Right atrium auricular region (tissue), 2 donors: ENCODE measurements at places on chromosomes 12 and 14. TPM values are rescaled to one million over a fixed set of nuclear protein-coding genes. Genes with fewer than 3 reads are reported as not detected.

The NCOR2 gene
- total RNA-seq, result 104 TPM

The RSRC2 gene
- total RNA-seq, result 35.6 TPM

The TRAF3 gene
- total RNA-seq, result 9.1 TPM

The BHLHE41 gene
- 13.4 TPM for total RNA-seq

DNA sequence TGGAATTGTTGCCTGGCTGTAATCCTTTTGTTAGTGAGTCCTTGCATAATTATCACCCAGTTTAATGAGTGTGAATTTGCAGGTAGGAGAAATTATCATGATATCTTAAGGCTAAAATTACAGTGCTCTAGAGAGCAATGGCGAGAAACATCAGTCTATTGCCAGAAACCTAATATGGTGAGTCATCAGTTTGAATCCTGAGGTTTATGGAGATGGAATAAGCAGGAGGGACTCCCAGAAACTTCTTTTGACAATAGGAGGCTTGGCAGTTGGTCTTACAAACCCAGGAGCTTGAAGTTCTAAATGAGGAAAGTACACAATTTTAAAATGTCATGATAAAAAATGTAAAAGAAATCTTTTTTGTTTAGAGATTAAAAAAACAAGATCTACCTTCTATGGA, 31.5 kb upstream of the CRADD start:
- no peaks in the 10 kb centered on the region for H3K27me3 ChIP-seq
- no peaks in the 10 kb centered on the region for H3K36me3 ChIP-seq
- H3K27ac ChIP-seq, result no peak overlapping the region
- no peak for DNase-seq

GRCh38 chr12:111686574-111687105, 787 bp downstream of the ACAD10 start:
- peak overlapping the region; percentile 89 for H3K27ac ChIP-seq
- no peak for DNase-seq
- H3K36me3 ChIP-seq, result peaks cover 14% of the 10 kb centered on the region
- peaks cover 25% of the 10 kb centered on the region for H3K4me1 ChIP-seq
- peak overlapping the region; percentile 99 for H3K4me3 ChIP-seq
- H3K27me3 ChIP-seq, result no peaks in the 10 kb centered on the region

GRCh38 chr12:109277255-109277898, 31.7 kb downstream of the FOXN4 start:
- H3K4me3 ChIP-seq, result no peak overlapping the region
- no peaks in the 10 kb centered on the region for H3K36me3 ChIP-seq
- no peaks in the 10 kb centered on the region for H3K27me3 ChIP-seq
- no peaks in the 10 kb centered on the region for H3K4me1 ChIP-seq
- H3K27ac ChIP-seq, result no peak overlapping the region
- no peak for DNase-seq

The LGMN gene
- 65.6 TPM for total RNA-seq

GRCh38 chr14:53742233-53742620, 214.4 kb downstream of the BMP4 start:
- H3K4me1 ChIP-seq, result no peaks in the 10 kb centered on the region
- no peaks in the 10 kb centered on the region for H3K27me3 ChIP-seq
- H3K4me3 ChIP-seq, result no peak overlapping the region
- no peak overlapping the region for H3K27ac ChIP-seq
- no peaks in the 10 kb centered on the region for H3K36me3 ChIP-seq

The MSI1 gene
- total RNA-seq, result 2.9 TPM

DNA sequence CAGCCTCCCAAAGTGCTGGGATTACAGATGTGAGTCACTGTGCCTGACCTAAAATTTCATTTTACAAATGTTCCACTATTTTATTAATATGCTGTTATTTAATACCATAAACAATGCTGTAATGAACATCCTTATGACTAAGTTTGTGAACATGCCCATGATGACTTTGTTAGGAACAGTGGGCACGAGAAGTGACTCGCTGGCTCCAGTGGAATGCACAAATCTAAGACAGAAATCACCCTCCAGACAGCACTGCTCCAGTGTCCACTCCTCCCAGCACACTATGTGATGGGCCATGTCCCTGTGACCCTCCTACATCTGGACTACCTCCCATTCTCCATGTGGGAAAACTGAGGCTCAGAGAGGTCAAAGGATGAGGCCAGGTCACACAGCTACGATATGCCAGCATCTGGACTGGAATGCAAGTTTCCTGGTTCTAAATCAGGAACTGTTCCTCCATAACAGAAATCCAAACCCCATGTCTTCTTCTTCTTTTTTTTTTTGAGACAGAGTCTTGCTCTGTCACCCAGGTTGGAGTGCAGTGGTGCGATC, 57.9 kb downstream of the GPR68 start:
- H3K27ac ChIP-seq, result no peak overlapping the region
- peaks cover 80% of the 10 kb centered on the region for H3K36me3 ChIP-seq
- H3K4me1 ChIP-seq, result no peaks in the 10 kb centered on the region
- DNase-seq, result no peak
- H3K27me3 ChIP-seq, result no peaks in the 10 kb centered on the region

The CKAP4 gene
- total RNA-seq, result 50.1 TPM

DNA sequence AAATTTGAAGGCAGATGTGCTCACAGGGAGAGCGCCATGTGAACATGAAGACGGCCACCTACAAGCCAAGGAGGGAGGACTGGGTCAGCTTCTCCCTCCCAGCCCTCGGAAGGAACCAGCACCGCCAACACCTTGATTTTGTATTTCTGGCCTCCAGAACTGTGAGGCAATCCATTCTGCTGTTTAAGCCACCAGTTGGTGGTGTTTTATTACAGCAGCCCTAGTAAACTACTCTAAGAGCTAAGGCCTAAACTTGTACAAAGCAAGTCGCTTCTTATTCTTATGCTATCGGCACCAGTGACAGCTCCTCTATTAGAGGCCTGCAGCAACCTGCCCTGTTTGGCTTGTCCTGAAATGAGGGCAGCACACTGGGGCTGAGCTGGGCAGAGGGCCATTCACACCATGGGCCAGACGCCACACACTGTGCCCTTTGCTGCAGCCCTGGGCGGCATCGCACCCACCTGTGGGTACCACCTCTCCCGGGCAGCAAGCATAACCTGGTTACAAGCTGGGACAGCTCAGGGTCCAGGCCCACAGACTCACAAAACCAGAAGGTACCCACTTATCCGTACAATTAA, 62.7 kb downstream of the NOS1 start:
- no peak overlapping the region for H3K4me3 ChIP-seq
- H3K27me3 ChIP-seq, result no peaks in the 10 kb centered on the region
- no peak overlapping the region for H3K27ac ChIP-seq
- DNase-seq, result no peak

- peak overlapping the region; percentile 59 for H3K27ac ChIP-seq
- H3K27me3 ChIP-seq, result no peaks in the 10 kb centered on the region
- peaks cover 80% of the 10 kb centered on the region for H3K4me1 ChIP-seq
- DNase-seq, result no peak
Observed at GRCh38 chr12:4289231-4289878, 15.8 kb downstream of the CCND2 start.

DNA sequence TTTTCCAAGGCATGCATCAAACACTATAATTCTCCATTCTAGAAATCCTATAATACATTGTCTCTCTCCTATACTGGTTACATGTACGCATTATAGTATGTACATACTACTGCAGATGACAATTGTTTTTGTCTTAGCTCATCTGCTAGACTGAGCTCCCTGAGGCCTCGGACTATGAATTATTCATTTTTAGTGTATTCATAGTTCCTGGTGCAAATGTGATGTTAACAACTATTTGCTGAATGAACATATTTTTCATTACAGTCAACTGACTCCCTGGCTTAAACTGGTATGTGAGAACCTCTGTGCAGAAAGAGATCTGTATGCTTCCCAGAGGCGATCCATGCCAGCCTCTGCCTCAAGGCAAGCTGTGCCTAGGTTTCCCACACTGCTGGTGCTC, 91.8 kb upstream of the PARP11 start:
- H3K27ac ChIP-seq, result no peak overlapping the region
- no peaks in the 10 kb centered on the region for H3K36me3 ChIP-seq
- H3K27me3 ChIP-seq, result no peaks in the 10 kb centered on the region
- no peak for DNase-seq

- H3K36me3 ChIP-seq, result no peaks in the 10 kb centered on the region
- H3K27ac ChIP-seq, result no peak overlapping the region
- no peaks in the 10 kb centered on the region for H3K27me3 ChIP-seq
Observed at GRCh38 chr12:68924546-68924945, 8.4 kb downstream of the CPM start.

The ZNF891 gene
- total RNA-seq, result 0.82 TPM

GRCh38 chr12:94284046-94284445, 135.7 kb downstream of the PLXNC1 start:
- H3K36me3 ChIP-seq, result no peaks in the 10 kb centered on the region
- DNase-seq, result no peak
- no peaks in the 10 kb centered on the region for H3K27me3 ChIP-seq

- no peak overlapping the region for H3K4me3 ChIP-seq
- peaks cover 10% of the 10 kb centered on the region for H3K4me1 ChIP-seq
- no peak for DNase-seq
- H3K36me3 ChIP-seq, result no peaks in the 10 kb centered on the region
- H3K27ac ChIP-seq, result no peak overlapping the region
- H3K27me3 ChIP-seq, result no peaks in the 10 kb centered on the region
Observed at GRCh38 chr12:116295327-116296263, 18.1 kb upstream of the MED13L start.

DNA sequence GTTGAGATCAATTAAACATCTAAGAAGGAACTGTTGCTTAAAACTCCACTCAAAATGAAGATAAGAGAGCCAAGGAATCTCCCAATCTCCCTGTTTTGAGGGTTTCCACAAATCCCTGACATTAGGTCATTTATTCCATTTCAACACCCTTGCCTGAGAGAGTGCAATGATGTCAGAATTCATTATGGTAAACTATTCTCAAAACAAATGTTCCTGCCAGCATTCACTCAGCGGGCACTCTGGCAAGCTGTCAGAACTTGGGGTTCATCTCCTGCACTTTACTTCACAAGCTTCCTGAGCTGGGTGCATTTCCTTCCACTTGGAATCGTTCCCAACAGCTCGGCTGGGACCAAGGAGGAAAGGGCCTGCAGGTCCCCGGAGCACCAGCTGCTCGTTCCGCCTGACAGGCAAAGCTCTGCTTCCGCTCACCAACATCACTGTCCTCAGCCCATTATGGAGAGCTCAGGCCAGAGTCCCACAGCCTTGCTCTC, 117.8 kb downstream of the TTC7B start:
- no peaks in the 10 kb centered on the region for H3K4me1 ChIP-seq
- H3K4me3 ChIP-seq, result no peak overlapping the region
- no peaks in the 10 kb centered on the region for H3K36me3 ChIP-seq
- H3K27me3 ChIP-seq, result no peaks in the 10 kb centered on the region
- DNase-seq, result peak; percentile 86
- H3K27ac ChIP-seq, result peak overlapping the region; percentile 93

DNA sequence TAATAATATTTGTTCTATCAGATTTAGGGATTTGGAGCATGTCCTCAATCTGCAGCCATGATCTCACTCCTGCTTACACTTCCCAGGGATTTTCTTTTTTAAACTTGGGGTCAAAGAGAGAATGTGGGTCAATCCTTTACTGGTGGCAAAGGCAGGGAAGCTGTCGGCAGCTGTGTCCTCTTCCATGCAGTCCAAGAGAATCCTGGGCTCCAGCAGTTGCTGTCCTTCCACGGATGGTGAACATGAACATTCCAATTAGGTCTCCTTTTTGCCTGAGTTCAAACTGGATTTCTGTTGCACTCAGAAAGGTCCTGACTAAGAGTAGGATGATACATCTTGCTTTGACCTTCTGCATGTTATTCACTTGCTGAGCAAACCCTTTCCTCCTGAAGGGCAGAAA, 73.9 kb downstream of the ARL6IP4 start:
- no peak overlapping the region for H3K4me3 ChIP-seq
- no peak overlapping the region for H3K27ac ChIP-seq
- no peak for DNase-seq
- no peaks in the 10 kb centered on the region for H3K36me3 ChIP-seq
- H3K27me3 ChIP-seq, result no peaks in the 10 kb centered on the region
- H3K4me1 ChIP-seq, result no peaks in the 10 kb centered on the region

DNA sequence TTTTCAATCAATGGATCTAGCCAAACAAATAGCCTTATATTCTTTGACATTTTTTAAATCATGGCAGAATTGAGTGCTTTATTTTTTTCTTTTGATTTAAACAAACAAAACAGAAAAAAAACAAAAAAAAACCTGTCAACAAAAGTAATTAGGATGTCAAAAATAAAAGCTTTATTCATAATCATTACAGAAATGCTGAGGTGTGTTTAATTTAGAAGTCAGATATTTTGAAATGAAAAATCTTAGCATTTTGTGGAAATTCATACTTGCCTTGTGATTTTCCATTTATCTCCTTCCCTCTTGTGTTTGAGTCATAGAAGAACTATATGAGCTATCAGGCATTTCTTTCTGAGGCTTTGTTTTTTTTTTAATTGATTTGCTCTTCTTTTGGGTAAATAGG, 387.0 kb upstream of the STXBP6 start:
- DNase-seq, result no peak
- no peak overlapping the region for H3K27ac ChIP-seq
- H3K36me3 ChIP-seq, result no peaks in the 10 kb centered on the region
- no peaks in the 10 kb centered on the region for H3K4me1 ChIP-seq
- no peak overlapping the region for H3K4me3 ChIP-seq

DNA sequence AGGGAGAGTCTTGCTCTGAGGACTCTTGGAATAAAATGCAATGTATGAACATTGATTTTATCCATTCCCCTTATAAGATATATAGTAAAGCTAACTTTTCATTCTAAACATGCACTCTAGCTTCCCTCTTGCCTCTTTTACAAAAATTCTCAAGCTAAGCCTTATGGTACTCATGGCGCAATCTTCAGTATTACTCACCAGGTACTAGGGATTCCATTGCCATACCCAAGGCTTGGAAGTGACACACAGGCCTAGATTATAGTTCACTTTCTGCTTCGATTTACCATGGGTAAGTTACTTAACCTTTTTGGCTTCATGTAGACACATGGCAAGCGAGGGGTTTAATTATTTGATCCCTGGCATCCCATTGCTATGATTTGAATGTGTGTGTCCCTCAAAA, 331.5 kb downstream of the LRIG3 start:
- no peak overlapping the region for H3K27ac ChIP-seq
- H3K4me3 ChIP-seq, result no peak overlapping the region
- DNase-seq, result no peak
- no peaks in the 10 kb centered on the region for H3K27me3 ChIP-seq
- H3K4me1 ChIP-seq, result no peaks in the 10 kb centered on the region

The MYO1H gene
- total RNA-seq, result 0.63 TPM

GRCh38 chr14:53796734-53797133, 159.9 kb downstream of the BMP4 start:
- no peak overlapping the region for H3K27ac ChIP-seq
- no peak for DNase-seq
- H3K4me1 ChIP-seq, result no peaks in the 10 kb centered on the region
- H3K27me3 ChIP-seq, result no peaks in the 10 kb centered on the region
